Karpas-422 (cell line): ENCODE measurements at places on chromosomes 3 and 15. TPM values are rescaled to one million over a fixed set of nuclear protein-coding genes. Genes with fewer than 3 reads are reported as not detected.

DNA sequence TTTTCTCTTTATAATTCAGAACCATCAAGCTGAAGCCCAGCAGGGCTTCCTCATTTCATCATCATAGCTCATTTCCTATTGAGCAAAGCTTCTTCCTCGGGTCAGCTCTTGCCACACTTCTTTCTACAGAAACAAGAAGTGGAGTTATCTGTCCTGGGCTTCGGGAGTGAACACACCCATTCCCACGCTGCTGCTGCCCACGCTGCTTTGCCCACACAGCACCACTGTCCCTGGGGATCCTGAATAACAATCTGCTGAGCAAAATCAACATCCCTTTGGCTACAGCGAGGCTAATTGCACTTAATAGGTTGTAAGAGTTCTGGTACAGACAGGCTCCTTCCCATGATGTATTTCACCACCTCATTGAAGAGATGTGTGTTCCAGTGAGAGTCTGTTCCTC, 23.7 kb downstream of the CEP19 start:
- H3K4me1 ChIP-seq: peaks cover 27% of the 10 kb centered on the region
- no peaks in the 10 kb centered on the region for H3K27me3 ChIP-seq
- no peak for DNase-seq
- no peak overlapping the region for H3K4me3 ChIP-seq

- peaks cover 77% of the 10 kb centered on the region for H3K36me3 ChIP-seq
- no peaks in the 10 kb centered on the region for H3K4me1 ChIP-seq
- H3K27ac ChIP-seq: no peak overlapping the region
These were observed 20.6 kb downstream of the DCUN1D1 start for GRCh38 chr3:182959474-182960350.

Gene ADGRG7
- not detected in 2 replicates for total RNA-seq

Gene FBXL22
- total RNA-seq: 0.15 TPM in 1 of 2 replicates, not detected in the other

GRCh38 chr3:82294609-82295008, 533.2 kb upstream of the GBE1 start:
- no peaks in the 10 kb centered on the region for H3K27me3 ChIP-seq
- H3K27ac ChIP-seq: no peak overlapping the region
- no peaks in the 10 kb centered on the region for H3K4me1 ChIP-seq

- H3K4me3 ChIP-seq: no peak overlapping the region
- H3K4me1 ChIP-seq: no peaks in the 10 kb centered on the region
- DNase-seq: no peak
- no peak overlapping the region for H3K27ac ChIP-seq
- no peaks in the 10 kb centered on the region for H3K27me3 ChIP-seq
These were observed 91.1 kb upstream of the ARL6 start for GRCh38 chr3:97673357-97673997.
